ENCODE measurements at places on chromosomes 3 and 15.

DNA sequence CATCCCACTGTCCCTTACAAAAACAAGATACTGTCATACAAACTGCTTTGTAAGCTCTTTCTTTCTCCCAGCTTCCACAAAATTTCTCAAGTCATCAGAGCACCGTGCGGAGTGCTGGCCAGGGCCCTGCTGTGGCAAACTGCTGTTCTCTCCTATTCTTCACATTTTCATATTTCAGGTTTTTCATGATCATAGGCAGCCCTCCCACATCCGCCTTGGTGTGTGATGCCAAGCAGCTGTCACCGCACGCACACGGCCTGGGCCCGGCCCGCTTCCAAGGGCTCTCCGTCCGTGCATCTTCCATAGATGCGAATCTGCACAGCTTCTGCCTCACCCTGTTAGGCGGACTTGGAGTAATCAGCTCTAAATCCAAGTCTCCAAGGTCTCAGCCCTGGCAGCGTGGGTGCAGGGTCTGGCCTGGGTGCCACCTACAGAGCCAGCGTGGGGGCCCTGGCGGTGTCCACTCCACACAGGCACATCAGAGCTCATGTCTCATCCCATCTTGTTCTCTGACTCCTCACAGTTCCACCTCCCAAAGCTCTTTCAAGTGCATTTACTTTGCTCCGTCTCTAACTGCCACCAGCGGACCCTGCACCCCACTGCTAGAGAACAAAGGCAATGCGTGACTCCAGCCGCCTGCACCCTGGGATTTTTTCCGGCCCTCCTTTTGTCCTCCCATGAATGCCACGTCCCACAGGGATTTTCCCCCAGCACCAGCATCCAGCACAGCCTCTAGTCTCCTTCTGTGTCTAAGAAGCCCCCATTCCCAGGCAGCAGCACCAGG lies 27.2 kb downstream of the CYFIP1 start:
- no peak for DNase-seq

- DNase-seq, result no peak
Observed at GRCh38 chr3:115789481-115789880, 166.2 kb downstream of the GAP43 start.

DNA sequence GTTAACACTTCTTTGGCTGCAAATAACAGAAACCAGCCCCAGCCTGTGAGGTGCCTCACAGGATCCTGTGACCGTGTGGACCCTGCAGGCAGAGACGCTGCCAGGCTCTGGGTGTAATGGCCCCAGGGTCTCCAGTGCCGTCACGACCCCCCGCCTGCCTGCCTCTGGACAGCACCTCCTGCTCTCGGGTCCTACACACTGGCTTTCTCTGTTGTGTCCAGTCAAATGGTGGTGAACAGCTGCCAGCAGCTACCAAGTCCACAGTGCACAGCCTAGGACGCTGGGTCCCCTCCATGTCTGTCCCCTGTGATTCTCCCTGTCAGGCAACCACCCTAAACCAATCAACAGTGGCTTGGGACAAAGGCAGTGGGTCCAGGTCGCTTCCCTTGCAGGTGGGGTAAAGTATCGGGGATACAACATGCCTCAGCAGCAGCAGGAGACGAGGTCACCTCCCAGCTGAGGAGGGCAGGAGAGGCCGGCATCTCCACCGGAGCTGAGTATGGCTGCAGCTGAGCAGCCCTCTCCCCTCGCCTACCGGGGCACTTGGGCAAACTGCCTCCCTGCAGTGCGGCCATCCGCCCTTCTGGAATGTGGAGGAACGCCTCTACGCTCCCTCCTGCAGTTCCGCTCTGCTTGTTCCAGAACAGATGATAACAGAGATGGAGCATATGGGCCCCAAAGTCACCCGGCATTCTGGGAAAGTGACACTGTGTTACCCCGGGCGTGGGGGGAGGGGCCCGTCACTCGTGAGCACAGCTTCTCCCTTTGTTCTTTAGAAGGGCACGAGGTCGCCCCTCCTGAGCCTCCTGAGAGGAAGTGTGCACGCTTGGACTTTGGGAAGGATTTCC lies 21.1 kb upstream of the SKOR1 start:
- DNase-seq, result no peak

DNA sequence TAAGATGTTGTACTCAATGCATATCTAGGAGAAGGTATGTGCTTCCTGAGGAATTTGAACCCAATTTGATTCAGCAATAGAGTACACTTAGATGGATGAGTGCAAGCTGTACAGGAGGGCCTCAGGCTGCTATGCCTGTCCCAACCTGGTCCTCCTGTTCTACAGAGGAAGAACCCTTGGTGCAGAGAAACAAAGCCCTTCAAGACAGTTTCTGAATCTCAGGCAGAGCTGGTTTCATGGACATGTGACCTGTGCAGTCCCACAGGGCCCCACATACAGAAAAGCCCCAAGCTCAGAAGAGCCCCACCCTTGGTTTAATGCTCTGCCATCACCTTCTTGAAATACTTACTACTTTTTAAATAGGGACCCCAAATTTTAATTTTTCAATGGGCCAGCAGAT lies 15.3 kb downstream of the FOXP1 start:
- DNase-seq, result no peak

DNA sequence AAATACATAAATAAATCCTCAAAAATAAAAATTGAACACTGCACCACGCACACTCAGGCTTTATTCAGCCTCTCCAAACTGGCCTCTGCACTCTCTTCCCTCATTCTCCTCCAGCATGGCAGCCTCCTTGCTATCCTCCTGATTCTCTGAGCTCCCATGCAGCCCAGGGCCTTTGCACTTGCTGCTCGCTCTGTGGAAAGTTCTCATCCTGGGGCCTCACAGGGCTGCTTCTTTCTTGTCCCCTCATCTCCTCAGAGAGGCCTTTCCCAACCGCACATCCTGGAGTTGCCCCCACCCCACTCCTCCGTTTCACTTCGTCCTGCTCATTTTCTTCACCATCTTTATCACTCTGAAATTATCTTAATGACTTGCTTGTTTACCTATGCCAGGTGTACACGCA lies 123.0 kb downstream of the SHQ1 start:
- DNase-seq, result no peak

DNA sequence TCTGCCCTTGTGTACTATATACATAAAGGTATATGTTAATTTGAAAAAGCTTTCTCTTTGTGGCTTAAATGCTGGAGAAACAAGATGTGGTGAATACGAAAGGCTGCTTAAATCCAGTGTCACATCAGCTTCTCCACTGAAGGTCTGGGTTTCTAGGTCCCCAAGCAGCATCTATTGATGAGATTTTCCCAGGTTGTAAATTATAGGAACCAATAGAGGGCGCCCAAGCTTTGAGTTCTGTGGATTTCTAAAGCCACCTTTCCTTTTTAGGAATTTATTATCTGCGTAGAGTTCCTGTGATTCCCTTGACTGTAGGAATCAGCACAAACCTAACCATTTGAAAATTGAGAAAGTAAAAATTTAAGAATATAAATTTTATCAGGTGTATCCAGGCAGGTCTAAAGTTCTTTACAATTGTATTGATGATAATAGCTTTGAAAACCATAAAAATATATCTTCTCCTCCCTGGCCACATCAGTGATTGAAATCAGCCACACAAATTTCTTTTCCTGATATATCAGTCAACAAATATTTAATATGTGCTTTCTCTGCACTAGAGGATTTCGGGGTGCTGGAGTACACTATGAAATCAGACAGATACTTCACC lies 88.3 kb upstream of the ADAMTSL3 start:
- DNase-seq, result no peak

GRCh38 chr3:105235785-105236184 lies 130.9 kb upstream of the ALCAM start:
- DNase-seq, result no peak

- DNase-seq, result no peak
Observed at GRCh38 chr3:119073258-119074001, 38.8 kb upstream of the IGSF11 start.

DNA sequence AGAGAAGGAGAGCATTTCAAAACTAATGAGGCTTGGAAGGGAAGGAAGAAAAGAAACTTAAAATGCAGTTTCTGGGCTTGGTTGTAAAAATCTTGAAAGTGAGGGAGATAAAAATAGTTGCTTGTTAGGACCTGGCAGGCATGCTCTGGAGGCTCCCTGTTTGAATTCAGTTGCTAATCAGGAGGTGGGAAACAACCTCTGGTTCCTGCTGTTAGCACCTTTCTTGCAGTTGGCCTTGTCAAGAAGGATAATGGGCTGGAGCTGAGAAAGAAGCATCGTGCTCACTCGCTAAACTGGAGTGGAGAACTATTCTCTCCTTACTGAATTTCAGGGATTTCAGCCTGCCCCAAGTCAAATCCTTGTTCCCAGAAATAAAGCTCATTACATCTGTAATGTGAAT lies 23.4 kb downstream of the SNAPC5 start:
- no peak for DNase-seq

DNA sequence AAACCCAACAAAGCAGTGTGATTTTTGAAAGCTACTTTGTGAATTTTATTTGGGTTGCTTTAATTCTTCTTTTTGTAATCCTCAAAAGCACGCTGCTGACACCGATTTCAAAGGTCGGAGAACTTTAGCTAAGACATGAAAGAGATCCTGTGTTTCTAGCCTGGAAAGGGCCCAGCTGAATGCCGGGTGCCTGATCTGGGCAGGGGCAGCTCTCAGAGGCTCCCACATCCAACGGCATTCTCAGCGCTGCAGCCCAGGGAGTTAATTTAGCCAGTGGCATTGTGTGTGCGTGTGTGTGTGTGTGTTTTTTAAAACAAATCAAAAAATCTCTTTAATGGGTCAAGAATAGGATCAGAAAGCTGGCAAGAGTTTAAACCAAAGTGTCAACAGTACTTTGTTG lies 6.6 kb downstream of the RBP1 start:
- no peak for DNase-seq

DNA sequence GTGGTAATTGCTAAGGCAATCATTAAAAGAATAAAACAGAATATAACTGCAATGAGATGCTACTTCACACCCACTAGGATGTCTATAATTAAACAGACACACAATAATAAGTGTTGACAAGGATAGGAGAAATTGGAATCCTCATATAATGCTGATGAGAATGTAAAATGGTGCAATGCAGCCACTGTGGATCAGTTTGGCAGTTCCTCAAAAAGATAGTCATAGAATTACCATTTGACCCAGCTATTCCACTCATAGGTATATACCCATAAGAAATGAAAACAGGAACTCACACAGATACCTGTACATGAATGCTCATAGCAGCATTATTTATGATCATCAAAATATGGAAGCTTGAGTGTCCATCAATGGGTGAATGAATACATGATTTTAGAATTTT lies 9.6 kb upstream of the RNF111 start:
- no peak for DNase-seq

DNA sequence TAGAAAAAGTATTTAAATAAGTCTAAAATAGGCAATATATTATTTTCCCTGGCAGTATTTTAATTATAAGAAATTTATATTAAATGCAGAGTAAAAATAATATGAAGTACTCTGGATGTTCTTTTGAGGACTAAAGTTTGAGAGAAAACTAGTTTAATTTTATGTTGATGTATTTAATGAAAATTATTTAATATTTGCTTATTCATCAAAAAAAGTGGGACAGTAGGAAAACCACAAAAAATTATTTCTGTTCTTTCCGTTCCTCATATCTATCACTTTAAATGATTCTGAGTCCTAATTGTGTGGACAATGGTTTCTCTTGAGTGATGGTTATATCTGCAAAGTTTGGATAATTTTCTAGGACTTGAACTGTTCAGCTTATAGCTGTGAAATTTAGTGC lies 147.2 kb upstream of the TNIK start:
- no peak for DNase-seq

- DNase-seq, result no peak
Observed at GRCh38 chr3:87161417-87161816, 65.7 kb upstream of the CHMP2B start.

DNA sequence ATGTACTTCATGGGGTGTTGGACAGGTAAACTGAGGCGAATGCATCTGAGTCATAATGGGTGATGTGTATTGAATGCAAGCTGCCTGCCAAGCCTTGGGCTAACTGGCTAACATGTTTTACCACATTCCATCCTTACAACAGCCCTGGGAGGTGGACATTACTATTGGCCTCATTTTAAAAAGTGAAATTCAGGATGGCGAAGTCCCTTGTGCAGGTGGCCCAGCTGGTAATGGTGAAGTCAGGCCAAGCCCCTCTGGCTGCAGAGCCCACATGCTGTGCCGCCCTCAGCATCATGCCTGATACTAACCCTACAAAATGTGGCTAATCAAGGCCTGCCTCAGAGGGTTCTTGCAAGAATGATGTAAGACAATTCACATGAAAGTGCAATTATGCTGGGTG lies 60.0 kb upstream of the CHD2 start:
- DNase-seq, result no peak
